Activated CD4-positive, alpha-beta T cell treated with anti-CD3 and anti-CD28 coated beads, Interleukin-10, Interleukin-2, amounts not matched to agents 100 ng/mL and 50 ng/mL, durations not matched to agents 16 hours and 8 hours (primary cell): ENCODE measurements at places on chromosomes 3 and 15.
A peak's percentile ranks its signal among the peaks of the same experiment; 100 is the strongest.

- DNase-seq: no peak
Observed at GRCh38 chr15:72751751-72752455, 31.7 kb downstream of the ADPGK start.

GRCh38 chr15:46696281-46696680 is 1021.0 kb upstream of the SEMA6D start:
- no peak for DNase-seq

DNA sequence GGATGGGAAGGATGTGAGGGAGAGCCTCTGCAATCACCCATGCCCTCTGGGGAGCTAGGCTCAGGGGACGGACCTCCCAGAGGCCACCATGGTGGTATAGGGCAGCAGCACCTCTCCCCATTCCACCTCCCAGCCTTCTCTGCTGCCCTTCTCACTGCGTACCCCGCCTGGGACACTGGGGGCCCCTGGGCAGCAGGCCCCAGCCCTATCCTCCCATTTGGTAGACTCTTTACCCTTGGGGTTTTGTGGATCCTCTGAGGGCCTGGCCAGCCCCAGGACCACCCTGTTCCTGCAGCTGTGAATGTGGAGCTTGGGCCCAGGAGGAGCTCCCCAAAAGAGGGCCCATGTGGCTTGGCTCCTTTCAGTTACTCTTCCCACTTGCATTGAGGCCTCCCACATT is 131.9 kb downstream of the DNAJB8 start:
- DNase-seq: no peak

DNA sequence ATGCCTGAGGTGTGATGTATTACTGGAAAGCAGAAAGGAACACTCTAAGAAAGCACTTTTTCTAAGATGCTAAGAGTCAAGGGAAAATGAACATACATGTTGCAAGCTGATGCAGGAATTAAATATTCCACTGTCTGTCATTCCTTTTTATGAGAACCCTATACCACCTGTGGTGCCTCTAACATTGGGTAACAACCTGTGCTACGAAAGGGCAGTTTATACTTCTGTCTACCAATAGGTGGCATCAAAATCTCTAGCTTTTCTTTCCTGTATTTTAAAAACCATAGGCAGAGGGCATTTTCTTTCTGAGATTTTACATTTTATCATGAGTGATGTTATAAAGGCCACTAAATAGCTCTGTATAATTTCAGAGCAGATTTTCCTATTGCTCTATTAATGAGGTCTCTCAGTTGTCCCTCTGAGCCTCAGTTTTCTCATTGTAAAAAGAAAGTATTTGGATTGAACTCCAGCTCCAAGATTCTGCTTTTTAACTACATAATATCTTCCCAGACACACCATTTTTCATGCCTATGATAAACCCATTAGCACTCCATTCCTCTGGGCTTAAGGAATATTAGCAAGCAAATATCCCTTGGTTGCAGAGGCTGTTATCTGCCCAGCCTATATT is 3.5 kb upstream of the CPNE4 start:
- peak; percentile 18 for DNase-seq

GRCh38 chr3:1883534-1883933 is 215.1 kb upstream of the CNTN4 start:
- DNase-seq: no peak

GRCh38 chr15:56959318-56959648 is 40.8 kb downstream of the TCF12 start:
- DNase-seq: peak; percentile 36

- DNase-seq: no peak
Observed at GRCh38 chr15:62564886-62565633, 400.0 kb upstream of the C2CD4B start.

DNA sequence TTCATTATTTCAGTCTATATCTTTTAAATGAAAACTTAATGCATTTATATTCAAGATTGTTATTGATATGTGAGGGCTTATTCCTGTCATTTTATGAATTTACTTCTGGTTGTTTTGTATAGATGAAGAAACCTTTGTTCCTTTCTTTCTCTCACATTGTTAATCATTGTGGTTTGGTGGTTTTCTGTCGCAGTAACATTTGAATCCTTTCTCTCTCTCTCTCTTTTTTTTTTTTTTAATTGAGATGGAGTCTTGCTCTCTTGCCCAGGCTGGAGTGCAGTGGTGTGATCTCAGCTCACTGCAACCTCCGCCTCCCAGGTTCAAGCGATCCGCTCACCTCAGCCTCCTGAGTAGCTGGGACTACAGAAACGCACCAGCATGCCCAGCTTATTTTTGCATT is 22.1 kb downstream of the AGBL1 start:
- DNase-seq: peak; percentile 10

DNA sequence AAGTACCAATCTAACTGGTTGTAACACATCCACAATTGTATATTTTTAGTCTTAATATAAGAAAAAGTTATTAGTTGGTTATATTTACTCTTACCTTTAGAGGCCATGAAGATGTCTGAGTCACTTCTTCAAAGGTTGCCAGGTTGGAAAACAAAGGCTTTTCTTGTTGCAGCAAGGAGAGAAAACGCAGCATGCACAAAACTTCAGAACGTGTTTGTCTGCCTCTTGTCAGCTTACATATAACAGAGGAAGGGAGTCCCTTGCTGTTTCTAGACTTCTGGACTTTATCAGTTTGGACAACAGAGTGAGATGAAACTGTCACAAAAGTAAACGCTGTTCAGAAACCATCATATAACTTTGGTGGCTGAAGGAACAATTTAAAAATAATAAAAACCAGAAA is at the start of gene PLSCR5:
Gene PLSCR5, minus strand, starts transcription at position 241 of the 400 bp plus-strand sequence. Its CDS starts 134 bp downstream, at position 107.
- DNase-seq: no peak

GRCh38 chr3:158789592-158789991 is 12.3 kb upstream of the MFSD1 start:
- peak; percentile 5 for DNase-seq

- DNase-seq: no peak
Observed at GRCh38 chr3:116254541-116254940, 190.7 kb downstream of the LSAMP start.

GRCh38 chr3:134337071-134337482 is 37.2 kb downstream of the AMOTL2 start:
- DNase-seq: no peak

- no peak for DNase-seq
Observed at GRCh38 chr3:173092038-173092437, 49.0 kb downstream of the SPATA16 start.
